Head of caudate nucleus (tissue), 42 donors: ENCODE measurements at places on chromosomes 11 and 22.

- DNase-seq: no peak
Measured at GRCh38 chr11:129917231-129917630, 21.9 kb upstream of the NFRKB start.

DNA sequence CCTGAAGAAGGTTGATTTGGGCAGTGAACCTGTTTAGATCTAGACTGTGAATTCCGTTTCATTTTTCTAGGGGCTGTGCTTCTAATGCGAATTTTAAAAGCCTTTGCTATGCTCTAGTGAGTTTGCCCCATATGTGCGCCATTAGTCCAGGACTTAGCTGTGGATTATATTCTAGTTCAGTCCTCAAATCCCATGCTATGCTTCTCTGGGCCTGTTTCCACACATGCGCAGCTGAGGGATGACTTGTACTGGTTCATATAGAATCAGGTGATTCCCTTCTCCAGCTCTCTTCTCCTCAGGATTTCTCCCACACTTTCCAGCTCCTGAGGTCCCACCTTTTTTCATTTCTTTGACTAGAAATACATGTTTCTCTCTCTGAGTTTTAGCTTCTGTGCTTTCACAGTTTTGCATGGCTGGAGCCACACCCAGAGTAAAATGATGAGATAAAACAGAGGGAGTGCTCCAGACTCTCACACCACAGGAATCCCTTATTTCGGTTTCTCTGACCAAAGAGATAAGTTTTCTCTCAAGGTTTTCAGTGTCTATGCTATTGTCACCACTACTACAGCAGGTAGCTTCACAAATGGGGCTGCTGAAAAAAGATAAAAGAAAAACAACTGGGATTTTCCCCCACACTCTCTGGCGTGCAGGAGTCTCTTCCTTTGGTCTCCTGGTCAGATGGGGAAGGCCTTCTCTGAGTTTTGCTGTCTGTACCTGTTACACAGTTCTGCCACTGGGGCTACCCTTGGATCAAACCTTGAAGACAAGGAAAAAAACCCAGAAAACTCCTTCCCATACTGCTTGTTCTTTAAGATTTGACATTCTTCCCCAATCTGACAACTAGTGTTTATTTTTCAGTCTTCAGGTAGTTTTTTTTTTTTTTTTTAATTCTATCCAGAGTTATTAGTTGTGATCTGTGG, 96.2 kb upstream of the TEAD1 start:
- no peak for DNase-seq

DNA sequence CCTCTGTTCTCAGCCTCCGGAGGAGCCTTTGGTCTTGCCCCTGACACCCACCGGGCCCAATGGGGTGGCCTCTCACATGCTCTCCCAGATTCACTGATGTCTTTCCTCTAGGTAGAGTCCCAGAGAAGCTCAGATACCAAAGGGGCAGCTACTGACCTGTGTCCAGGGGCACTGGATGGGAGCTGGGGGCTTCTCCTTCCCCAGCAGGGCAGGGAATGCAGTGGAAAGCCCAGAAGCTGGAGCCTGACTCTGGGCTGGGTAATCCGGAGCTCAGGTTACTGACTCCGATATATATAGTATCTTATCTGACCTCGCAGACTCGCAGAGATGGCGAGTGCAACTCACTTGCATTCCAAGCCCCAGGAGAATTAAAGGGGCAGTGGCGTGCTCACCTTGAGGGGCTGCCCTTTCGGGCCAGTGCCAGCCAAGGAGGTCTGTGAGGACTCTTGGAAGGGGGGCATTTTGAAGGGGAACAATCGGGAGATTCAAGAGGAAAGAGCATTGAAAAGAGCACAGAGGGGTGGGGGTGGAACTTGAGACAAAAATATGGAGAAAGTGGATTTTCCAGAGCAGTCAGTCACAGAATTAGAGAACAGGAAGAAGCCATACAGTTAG, 2.5 kb downstream of the USP2 start:
- DNase-seq: no peak

DNA sequence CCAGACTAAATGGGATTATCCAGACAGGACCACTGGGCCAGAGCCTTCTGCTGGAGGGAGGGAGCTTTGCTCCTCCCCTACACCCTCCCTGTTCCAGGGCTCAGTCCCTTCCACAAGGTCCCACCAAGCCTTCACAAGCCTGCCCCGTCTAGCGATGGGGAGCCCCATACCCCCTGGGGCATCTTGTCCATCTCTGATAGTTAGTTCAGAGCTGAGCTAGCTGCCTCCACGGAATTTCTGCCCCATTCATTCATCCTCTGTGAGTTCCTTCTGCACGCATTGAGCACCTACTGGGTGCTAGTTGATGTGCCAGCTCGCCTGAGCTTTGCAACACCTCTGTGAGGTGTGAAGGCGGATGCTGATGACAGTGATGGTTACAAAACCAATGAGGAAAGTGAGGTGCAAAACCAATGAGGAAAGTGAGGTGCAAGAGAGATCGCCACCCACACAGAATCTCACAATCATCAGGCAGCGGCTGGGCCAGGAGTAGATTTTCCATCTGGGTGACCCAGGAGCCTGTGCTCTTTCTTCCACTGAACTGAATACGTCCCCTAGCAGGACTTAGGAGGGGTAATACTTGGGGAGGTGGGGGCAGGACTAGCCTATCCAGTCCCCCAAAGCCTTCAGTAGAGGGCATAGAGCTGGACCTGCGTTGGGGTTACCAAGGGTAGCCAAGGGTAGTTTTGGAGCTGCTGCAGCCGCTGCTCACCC, 21.5 kb upstream of the CBX7 start:
- DNase-seq: no peak

DNA sequence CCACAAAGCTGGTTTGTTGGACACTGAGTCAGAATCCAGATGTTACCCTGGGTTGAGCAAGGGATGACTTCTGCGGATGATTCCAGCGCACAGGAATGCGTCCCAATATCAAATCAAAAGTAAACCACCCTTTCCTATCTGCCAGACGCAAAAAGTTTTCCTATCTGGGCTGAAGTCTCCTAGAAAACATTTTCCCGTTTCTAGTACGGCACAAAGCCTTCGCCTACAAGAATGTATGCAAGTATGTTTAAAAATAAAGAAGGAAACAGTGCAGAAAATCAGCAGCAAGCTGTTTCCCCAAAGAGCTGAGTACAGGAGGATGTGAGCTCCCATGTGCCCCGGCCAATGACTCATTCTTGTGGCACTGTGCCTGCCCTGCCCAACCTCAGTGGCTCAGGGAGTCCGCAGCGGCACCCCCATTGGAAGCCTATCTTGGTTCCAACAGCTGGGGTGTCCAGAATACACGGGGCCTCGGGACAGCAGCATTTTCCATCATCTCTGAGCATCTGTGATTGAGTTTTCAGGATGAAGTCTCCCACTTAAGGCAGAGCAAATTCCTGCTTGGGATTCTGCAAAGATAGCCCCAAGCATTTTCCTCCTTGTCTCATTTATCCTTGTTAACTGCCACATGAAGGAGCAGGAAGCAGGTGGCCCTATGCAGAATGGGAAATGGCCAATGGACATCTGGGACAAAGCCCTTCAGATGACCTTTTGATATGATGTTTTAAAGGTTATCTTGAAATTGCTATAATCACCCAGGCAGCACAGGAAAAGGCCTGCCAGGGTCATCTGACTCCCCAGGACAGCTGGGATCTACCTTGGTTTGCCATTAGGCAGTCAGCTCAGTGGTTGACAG, 17.5 kb downstream of the KCNJ5 start:
- DNase-seq: peak; percentile 53

DNA sequence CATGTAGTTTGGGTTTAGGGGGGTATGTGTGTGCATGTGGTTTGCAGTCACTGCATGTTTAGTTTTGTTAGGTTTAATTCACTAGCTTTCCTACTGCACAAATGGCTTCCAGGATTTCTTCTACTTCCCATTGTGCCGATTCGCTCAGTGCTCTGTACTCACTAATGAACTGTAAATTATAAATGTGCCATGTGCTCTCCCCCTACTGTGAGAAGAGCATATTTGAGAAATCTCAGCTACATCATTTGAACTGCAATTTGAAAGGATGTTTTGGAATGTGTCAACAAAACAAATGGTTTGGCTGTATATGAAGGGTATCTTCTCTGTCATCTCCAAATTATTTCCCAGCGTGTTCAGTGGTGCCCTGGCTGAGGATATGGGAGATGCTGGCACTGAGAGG, 28.1 kb downstream of the CYB5R2 start:
- no peak for DNase-seq

GRCh38 chr22:36358533-36359469, 29.0 kb downstream of the MYH9 start:
- DNase-seq: no peak

GRCh38 chr22:21941921-21942320, 10.7 kb downstream of the PPM1F start:
- no peak for DNase-seq
